ENCODE measurements at places on chromosomes 1 and 21.

DNA sequence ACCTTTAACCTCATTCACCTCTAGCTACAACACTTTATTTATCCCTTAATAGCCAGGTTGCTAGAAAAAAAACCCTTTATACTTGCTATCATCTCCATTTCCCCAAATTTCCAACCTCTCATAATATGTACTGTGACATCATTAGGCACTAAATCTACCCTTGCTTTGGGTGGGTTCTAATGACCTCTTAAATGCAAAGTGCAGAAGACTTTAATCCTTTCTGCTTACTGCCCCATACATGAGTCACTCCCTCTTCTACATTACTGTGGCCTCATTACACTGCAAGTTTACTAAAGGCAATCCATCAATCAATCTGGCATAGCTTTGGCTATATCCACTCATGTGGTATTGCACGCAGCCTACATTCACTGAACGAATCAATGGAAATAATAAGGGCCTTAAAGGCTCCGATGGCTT lies 353.3 kb downstream of the SMYD3 start:
- DNase-seq: no peak

DNA sequence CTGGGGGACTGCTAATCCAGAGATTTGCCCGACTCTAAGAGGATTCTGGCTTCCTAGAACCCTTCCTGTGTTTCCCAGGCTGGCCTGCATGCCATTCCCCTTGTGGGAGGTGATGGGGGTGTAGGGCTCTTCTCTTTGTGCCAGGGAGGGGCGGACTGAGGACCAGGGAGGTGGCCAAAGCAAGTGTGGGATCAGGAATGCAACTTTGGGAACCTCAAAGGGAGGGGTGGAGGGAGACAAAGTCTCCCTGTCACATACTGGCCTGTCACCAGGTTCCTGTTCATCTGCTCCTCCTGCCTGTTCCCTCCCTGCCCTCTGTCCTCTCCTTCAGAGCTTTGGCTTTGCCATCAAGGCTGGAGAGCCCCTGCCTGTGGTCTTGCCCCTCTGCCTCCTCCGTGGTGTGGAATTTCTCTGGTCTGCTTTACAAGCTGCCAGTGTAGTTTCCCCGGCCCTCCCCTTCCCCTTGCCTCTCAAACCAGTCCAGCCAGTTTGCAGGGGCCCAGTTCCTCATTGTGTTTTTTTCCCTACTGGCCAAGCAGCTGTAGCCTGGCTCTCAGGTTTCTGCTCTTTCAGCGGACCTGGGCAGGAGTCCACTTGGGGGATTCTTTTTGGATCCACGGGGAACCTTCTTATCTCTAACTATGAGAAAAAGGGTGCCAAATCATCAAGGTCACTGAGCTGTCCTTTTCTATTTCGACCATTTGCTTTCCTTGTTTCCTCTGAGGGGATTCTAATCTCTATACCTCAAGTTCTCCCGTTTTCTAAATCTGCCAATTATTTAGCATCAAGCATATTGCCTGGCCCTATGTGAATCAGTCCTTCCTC lies 1.8 kb downstream of the CGN start:
- no peak for DNase-seq

GRCh38 chr1:43898981-43899380 lies 34.6 kb upstream of the ARTN start:
- DNase-seq: no peak

- DNase-seq: no peak
These were observed 39.0 kb downstream of the FOXO6 start for GRCh38 chr1:41400225-41400624.

DNA sequence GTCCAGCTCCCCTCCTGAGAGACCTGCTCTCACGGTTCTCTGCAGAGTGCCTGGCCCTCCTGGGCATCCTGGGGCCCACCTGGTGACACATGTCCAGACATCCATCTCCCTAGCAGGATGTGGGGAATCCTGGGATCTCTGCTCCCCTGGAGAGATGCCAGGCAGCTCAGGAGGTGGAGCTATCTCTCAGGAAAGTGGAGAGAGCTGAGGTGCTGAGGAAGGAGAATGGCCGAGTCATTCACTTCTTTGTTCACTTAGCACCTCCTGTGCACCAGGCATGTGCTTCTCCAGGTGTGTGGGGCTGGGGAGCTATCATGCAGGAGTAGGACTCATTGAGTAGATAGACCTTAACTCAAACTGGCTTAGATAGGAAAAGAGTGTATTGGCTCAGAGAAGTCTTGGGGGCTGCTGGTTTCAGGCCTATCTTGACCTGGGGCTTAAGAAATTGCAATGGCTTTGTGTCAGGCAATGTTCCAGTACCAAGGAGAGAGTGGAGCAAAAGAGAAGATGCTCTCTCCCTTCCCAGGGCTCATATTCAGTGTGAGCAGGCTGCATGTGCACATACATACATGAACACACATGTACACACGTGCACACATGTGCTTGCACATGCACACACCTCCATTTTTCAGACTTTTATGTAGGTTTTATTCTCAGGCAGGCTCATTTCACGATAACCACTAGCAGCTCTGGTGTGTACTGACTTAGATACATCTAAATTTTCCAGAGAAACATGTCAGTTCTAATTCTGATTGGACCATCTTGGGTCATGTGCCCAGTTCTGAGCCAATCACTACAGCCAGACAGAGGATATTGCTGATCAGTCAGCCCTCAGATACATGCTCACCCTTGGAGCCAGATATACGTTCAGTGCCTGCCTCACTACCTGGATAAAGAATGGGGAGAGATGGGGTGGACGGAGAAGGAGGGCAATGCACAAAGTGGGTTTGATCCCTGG lies 437.6 kb downstream of the PTPRU start:
- no peak for DNase-seq

- DNase-seq: no peak
These were observed 719.8 kb upstream of the ADGRL4 start for GRCh38 chr1:79726321-79726720.

DNA sequence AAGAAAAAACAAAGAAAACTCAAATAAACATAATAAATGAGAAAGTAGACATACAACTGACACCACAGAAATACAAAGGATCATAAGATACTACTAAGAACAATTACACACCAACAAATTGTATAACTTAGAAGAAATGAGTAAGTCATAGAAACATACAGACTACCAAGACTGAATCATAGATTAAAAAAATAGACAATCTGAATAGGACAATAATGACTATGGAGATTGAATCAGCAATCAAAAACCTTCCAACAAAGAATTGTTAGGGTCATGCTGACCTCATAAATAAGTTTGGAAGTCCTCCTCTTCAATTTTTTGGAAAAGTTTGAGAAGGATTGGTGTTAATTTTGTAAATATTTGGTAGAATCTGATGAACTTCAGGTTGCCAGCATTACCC lies 159.0 kb downstream of the PTBP2 start:
- DNase-seq: no peak

DNA sequence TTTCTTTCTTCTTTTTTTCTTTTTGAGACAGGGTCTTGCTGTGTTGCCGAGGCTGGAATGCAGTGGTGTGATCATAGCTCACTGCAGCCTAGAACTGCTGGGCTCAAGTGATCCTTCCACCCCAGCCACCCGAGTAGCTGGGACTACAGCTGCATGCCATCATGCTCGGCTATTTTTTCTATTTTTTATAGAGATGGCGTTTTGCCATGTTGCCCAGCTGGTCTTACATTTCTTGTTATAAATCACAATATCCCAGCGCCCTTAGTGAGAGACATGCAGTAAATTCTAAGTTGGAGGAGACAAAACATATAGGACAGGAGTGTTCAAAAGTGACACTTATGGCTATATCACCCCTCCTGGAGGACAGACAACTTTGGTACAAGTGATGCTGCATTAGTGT lies 31.3 kb upstream of the ACTN2 start:
- DNase-seq: no peak

GRCh38 chr1:67495327-67495726 lies 65.1 kb upstream of the SERBP1 start:
- DNase-seq: no peak

DNA sequence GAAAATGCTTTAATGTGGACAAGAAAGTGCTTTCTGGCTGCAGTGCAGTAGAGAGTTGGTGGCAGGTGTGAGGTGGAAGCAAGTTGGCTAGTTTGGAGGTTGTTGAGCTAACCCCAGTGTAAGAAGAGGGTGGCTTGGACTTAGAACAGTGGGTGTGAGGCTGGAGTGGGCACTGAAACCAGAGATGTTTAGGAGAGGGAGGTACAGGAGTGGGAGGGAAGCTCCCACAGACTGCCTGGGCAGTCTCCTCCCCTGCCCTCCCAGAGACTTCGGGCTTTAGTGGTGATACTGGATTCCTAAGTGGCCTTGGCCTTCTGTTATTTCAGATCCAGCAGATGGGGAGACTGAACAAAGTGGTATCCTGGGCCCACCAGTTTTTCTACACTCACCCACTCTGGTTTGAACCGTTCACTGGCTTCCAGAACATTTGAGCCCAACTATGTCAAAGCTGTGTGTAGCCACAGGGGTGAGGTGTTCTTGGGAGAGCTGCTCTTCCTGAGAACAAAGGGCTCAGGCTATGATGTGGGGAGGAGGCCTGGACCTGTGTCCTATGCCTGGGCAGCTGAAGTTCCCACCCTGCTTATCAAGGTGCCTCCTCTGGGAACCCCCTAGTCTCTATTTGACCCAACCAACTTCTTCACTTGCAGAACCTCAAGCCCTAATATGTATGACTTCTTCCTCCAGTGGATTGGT lies 19.9 kb upstream of the CYP4A11 start:
- no peak for DNase-seq

DNA sequence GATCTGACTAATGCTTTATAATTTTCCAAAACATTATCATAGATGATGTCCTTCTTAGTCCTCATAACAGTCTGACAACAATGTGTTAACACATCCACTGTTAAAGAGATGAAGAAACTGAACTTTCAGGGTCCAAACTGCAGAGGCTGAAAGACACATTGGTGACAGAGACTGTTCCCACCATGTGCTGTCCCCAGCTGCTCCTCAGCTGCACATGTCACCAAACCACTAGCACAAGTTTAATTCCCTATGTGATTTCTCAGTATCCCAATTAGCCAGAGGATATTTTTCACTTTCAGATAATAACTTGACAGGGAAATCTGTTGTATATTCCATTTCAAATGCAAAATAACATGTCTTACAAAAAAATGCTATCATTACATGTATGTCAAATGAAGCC lies 24.6 kb downstream of the LAMC2 start:
- DNase-seq: no peak

- DNase-seq: no peak
These were observed 973 bp downstream of the SDF4 start for GRCh38 chr1:1230656-1231399.

GRCh38 chr1:59027177-59027576 lies 243.3 kb upstream of the JUN start:
- no peak for DNase-seq

DNA sequence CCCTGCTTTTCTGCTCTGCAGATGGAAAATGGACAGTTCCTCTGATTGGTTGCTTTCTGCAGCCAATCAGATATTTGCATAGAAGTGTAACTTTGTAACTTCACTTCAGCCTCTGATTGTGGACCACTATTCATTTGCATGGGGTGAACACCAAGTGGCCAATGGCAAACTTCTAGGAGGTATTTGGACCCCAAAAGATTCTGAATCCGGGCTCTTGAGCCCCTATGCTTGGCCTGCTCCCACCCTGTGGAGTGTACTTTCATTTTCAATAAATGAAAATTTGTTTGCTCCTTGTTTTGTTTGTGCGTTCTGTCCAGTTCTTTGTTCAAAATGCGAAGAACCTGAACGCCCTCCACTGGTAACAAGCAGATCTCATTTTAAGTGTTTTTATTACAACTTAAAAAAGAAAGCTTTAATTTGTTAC lies 6.4 kb upstream of the GSTM4 start:
- no peak for DNase-seq

Data from uterus (tissue), 4 donors.